ENCODE measurements at places on chromosomes 7 and 10. TPM values are rescaled to one million over a fixed set of nuclear protein-coding genes. Genes with fewer than 3 reads are reported as not detected.

- no peak for DNase-seq
Observed at GRCh38 chr7:41890631-41891274, 187.9 kb upstream of the INHBA start.

Gene FFAR4
- not detected for total RNA-seq

DNA sequence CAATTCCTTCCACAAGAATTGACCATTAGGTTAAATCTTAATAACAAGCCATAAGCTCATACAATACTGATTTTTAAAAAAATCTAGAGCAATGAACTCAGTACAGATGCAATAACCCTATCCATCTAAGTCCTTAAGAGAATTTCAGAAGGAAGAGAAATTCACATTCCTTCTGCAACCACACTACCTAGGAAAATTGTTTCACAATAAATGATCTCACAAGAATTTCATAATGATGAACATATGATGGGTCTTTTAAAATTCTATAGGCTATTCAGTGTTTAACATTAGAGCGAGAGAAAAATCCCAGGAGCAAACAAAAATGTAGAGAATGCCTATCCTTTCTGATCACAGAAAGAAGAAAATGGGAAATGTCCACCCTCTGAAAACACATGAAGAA, 70.0 kb upstream of the MAGI2 start:
- DNase-seq: no peak

GRCh38 chr10:86497621-86498020, 24.0 kb downstream of the WAPL start:
- no peak for DNase-seq

DNA sequence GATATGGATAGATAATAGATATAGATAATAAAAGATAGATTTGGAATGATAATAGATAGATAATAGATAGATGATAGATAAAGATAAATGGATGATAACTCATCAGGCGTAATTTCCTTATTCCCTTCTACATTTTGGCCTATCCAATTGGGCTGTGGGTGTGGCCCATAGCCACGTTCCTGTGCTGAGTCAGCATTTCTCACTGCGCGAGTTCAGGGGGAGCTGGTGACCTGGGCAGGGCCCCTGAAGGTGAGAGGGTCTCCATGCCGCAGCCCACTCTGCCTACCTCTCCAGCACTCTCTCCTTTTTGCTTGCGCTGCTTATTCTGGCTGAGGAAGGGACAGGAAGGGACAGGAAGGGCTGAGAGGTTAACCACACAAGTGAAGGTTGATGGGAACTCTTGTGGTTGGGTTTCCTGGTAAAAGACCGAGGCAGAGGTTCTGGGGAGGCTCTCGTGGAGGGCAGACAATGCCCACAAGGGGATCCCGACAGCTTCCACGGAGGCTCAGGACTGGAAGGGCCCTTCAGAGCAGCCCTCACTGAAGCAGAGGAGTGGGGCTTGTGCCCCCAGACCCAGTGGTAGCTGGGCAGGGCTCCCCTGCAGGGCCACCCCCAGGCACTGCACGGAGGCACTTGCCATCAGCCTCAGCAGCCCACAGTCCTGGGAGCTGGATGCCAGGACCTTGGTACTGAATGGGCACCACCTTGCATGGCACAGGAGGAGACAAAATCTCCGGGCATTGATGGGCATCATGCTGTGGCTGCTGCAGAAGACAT, 247.3 kb upstream of the PITRM1 start:
- no peak for DNase-seq

- DNase-seq: no peak
Observed at GRCh38 chr7:25495342-25496250, 267.3 kb upstream of the NPVF start.

DNA sequence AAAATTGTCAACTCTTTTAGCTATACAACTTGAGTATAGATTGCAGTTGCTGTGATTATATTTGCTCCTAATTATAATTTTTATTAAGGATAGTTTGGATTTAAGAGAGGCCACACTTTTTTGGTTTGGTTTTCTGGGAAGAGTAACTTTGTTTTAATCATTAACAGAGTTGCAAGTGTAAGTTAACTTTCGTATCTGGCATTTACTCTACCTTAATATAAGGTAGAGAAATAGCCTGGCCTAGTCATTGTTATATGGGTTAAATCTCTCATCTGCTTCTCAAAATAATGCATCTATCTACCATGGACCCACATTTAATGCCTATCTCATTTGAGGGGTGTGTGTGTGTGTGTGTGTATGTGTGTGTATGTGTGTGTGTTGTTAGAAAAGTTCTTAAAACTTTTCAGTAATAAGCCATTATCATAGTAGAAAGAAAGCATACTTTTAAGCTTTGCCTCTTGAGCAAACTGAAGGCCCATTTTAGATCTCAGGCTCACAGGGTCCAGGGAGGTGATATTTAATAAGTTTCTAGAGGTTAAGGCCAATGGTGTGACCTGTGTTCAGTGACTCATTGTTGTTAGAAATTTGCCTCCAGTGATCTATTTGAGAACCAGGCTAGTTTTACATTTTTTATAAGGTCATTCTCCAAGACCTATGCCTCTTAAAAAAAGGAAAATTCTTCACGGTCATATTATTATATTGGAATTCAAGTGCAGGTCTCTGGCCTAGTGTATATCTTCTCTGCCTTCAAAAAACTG, 10.9 kb upstream of the TEX47 start:
- no peak for DNase-seq

Gene LRRC17
- 0.22 TPM for total RNA-seq

Gene RAPGEF5
- total RNA-seq: not detected

DNA sequence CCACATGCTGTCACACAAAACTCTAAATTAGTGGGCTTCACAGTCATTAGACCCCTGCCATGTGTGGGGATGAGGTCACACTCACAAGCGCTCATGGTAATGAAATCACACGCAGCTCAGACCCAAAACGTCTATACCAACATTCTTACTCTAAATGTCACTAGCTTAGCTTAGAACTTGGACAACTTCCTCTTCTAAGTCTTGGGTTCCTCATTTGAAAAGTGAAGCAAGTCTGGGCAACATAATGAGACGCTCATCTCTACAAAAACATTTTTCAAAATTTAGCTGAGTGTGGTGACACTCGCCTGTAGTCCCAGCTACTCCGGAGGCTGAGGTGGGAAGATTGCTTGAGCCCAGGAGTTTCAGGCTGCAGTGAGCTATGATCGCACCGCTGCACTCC, 92.7 kb upstream of the MACROH2A2 start:
- no peak for DNase-seq

DNA sequence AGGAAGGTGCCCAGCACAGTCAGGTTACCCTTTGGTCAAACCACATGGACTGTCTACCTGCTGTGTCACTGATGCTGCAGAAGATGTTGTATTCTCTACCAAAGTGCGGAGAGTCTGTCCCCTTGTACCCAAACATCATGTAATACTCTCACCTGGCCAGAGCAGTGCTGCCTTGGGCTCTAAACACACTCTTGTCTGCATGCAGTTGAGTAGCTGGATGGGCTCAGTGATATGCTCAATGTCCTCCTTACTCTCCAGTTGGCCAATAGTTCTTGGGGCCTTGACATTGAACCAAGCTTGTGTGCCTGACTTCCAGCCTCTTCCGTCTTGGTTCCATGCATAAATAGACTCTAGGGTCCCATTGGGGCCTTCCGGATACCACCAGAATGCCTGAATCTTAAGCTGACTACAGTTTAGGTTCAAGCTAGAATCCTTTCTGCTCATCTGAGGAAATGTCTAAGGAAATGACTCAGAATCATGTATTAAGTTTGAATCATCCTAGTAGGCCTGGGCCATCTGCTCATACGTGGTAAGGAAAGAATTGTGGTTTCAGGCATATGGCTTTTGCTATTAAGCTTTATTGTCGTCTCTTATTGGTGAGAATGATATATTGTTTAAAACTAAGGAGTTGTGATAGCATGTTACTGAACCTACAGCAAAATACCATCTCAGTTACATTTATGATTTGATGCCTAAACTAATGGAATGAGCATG, 118.0 kb downstream of the OTUD1 start:
- DNase-seq: no peak

DNA sequence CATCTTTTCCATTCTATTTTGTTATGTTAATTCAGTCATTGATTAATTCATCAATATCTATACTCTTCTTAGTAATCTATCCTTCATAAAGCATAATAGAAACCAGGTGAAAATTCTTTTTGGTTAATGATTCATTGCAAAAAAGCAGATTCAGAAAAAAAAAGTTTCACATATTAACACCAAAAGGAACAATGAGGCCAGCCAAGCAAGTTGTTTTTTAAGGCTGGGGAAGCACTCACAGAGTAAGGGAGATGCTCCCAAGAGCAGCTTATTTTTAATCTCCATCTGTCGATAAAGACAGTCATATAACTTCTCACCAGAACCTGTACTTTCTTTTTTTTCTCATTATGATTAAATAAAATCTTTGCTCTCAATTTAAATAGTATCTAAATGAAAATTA, 95.8 kb downstream of the CACNA2D1 start:
- DNase-seq: no peak

Gene ATOH7
- not detected for total RNA-seq

Gene CRTAC1
- total RNA-seq: not detected

Gene CPEB3
- 1.3 TPM for total RNA-seq

GRCh38 chr10:58178811-58179210, 88.9 kb downstream of the IPMK start:
- no peak for DNase-seq

DNA sequence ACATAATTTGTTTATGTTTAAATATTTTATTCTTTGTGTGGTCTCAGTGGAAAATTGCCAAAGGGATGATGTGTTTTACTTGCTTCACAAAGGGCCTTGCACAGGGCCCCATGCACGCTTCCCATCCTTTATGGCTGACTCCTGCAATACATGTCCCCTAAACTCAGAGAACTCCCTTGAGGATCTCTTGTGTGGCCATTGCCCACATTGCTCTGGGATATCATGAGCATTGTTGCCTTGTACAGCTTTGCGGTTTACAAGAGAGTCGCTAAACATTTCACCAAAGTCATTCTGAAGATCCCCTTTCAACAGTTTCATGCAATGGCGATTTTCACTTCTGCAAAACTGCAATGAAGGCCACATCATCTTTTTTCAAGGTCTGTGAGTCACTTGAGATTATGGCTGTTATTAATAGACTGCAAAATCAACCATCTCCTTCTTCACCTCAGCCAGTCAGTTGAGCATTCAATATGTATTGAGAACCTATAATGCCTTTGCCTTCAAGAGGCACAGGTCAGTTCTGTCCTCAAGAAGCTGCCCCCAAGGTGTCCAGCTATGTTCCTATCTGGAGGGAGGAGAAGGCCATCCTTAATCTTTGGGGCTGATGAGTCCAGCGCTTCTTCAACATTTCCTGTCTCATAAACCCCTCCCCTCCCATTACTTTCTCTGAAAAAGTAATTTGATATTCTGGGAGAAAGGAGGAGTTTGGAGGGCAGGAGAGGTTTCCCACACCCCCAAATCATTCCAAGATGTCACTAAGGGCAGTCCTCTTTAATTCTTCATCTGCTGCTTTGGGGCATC, 108.1 kb downstream of the CCDC71L start:
- no peak for DNase-seq

Gene CPED1
- total RNA-seq: 0.19 TPM

- DNase-seq: no peak
Observed at GRCh38 chr10:122126763-122127659, 138.0 kb downstream of the TACC2 start.

DNA sequence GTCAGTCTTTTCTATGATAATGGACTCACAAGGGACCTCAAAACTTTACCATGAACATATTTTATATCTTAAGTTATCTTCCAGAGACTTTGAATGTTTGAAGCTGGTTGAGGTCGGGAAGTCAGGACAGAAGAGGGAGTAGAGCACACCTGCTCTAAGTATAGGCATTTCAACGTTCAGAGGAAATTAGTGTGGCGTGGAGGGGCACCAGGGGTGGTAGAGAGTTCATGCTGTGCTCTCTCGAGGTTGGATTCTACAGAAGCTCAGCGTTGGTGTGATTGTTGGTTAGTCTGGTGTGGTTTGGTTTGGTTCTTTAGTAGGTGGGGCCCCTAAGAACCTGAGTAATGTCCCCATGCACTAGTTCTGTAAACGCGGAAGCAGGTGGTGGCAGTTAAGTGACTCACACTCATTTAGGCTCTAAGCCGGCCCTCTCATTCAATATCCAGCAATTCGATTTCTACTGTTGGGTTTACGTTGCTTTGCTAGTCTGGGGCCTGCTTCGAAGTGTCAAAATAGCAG, 19.8 kb downstream of the CNTNAP2 start:
- DNase-seq: no peak

Gene CHRM2
- not detected for total RNA-seq

DNA sequence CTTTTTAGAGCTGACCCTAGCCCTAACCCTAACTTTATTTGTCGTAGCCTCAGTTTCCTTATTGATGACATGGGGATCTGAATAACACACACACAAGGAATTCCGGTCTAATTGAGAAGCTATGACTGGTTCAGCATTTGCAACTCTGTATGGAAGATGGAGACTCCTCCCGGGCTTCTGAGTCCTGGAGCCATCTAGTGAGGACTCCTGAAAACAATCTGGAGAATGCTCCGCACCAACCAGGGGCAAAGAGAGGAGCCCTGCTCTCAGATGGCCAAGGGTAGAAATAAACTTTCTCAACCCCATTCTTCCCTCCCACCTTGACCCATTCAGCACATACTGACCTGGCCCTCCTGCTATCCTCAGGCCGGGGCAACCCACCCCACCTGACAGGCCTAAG, 26.4 kb downstream of the MBL2 start:
- DNase-seq: no peak

Gene ECD
- total RNA-seq: 50.5 TPM

Gene IPMK
- total RNA-seq: 1.4 TPM

- DNase-seq: no peak
Observed at GRCh38 chr10:69842020-69842419, 40.3 kb downstream of the COL13A1 start.

Gene AMZ1
- 0.36 TPM for total RNA-seq

GRCh38 chr7:5197811-5198210, 7.8 kb downstream of the WIPI2 start:
- no peak for DNase-seq

Gene LIPN
- total RNA-seq: not detected

Gene GDF2
- total RNA-seq: not detected

- peak; percentile 66 for DNase-seq
Observed at GRCh38 chr10:100346351-100346764, 675 bp upstream of the SCD start.

- no peak for DNase-seq
Observed at GRCh38 chr10:105113666-105114065, 472.6 kb downstream of the SORCS3 start.

GRCh38 chr7:123770378-123770777, 21.6 kb upstream of the WASL start:
- DNase-seq: no peak

- DNase-seq: no peak
Observed at GRCh38 chr7:154943906-154944305, 59.0 kb downstream of the PAXIP1 start.

Gene RSPH10B
- not detected for total RNA-seq

Gene NANOS1
- total RNA-seq: 0.08 TPM

- DNase-seq: no peak
Observed at GRCh38 chr10:114174695-114175188, 739 bp upstream of the CCDC186 start.

Gene FAM13C
- not detected for total RNA-seq

Gene SLC39A12
- total RNA-seq: not detected

DNA sequence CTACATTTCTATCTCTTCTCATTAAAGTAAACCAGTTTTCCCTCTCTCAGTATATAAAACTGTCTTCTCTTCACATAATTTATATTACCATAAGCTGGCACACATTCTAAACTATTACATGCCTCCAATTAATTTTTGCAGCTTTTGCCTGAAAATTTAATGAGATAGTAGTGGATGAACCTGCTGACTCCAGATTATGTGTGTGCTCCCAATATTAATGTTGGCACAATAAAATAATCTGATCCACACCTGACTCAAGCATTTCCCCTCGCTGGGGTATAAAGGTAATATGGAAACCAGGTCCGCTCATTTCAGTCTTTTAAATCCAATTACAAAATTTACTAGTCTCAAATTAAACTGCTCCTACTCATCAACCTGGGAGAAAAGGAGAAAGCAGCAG, 63.4 kb downstream of the CTBP2 start:
- DNase-seq: no peak

Measured in CD4-positive, alpha-beta T cell (primary cell).